Uterine smooth muscle cell (primary cell): ENCODE measurements at places on chromosomes 7 and 10. TPM values are rescaled to one million over a fixed set of nuclear protein-coding genes. Genes with fewer than 3 reads are reported as not detected.

Gene GHRHR
- not detected in 2 replicates for total RNA-seq

Gene DUSP5
- total RNA-seq: 58.5 and 67.8 TPM in 2 replicates

Gene PDAP1
- total RNA-seq: 80.1 and 121 TPM in 2 replicates

Gene COX19
- total RNA-seq: 10.2 and 15.6 TPM in 2 replicates

Gene HABP2
- not detected in 2 replicates for total RNA-seq

Gene ANKRD61
- total RNA-seq: 0.44 TPM in 1 of 2 replicates, not detected in the other

Gene NUP42
- 30.5 and 30.7 TPM in 2 replicates for total RNA-seq

Gene MYL10
- total RNA-seq: not detected in 2 replicates
